CD4-positive, CD25-positive, alpha-beta regulatory T cell (primary cell): ENCODE measurements at places on chromosomes 13 and 19. TPM values are rescaled to one million over a fixed set of nuclear protein-coding genes. Genes with fewer than 3 reads are reported as not detected.

- no peak overlapping the region for H3K4me3 ChIP-seq
Observed at GRCh38 chr13:40553356-40553755, 113.1 kb downstream of the FOXO1 start.

- no peaks in the 10 kb centered on the region for H3K36me3 ChIP-seq
- H3K4me1 ChIP-seq: peaks cover 8% of the 10 kb centered on the region
- H3K27me3 ChIP-seq: peaks cover 20% of the 10 kb centered on the region
Observed at GRCh38 chr13:28533125-28533436, 38.2 kb upstream of the FLT1 start.

DNA sequence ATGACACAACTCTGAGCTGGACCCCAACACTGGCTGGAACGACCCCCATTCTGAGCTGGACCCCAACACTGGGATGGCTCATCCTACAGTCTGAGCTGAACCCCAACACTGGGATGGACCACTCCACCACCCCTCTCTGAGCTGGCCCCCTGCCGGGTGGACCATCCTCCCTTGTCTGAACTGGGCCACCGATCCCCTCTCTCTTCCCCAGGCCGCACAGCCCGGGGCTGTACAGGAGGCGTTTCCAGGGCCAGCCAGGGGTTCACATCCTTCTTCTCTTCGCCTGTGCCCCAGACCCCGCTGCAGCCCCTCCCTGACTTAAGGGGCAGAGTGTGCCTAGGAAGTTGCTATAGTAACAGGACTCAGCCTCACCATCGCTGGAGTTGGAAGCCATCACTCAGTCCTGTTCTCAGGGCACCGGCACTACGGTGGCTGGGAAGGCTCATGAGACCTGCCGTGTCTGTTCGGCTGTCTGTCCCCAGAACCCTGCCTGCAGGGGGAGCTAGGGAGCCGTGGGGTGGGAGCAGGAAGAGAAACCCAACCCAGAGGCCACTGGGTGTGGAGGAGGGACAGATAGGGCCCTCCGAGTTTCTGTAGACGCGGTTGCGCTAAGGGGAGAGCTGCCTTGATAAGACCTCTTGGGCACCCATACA lies 3.7 kb downstream of the PRKACA start:
- DNase-seq: peak; percentile 30
- no peak overlapping the region for H3K27ac ChIP-seq
- peaks cover 51% of the 10 kb centered on the region for H3K4me1 ChIP-seq
- no peaks in the 10 kb centered on the region for H3K27me3 ChIP-seq
- no peak overlapping the region for H3K4me3 ChIP-seq

- H3K27me3 ChIP-seq: no peaks in the 10 kb centered on the region
- no peak for DNase-seq
- H3K4me1 ChIP-seq: no peaks in the 10 kb centered on the region
- H3K4me3 ChIP-seq: no peak overlapping the region
- H3K27ac ChIP-seq: no peak overlapping the region
Observed at GRCh38 chr13:79141082-79141481, 265.0 kb downstream of the RBM26 start.

DNA sequence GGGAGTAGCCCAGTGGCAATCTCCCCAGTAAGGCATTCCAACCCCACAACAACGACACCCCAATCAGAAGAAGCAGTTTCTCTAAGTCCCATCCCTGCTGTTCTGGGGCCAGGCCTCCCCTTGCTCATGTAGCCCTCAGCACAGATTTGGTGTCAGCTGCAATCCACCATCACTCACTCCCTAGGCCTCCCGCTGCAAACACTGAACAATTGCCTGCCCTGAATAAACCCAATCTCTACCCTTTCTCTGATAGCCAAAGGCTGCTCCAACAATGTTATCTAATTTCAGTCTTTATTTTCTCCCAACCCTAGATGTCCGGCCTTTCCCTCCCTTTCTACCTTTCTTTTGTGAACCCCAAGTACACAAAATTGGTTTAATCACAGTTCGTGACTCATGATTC lies 5.6 kb upstream of the SOX21 start:
- no peak overlapping the region for H3K27ac ChIP-seq
- DNase-seq: no peak
- no peak overlapping the region for H3K4me3 ChIP-seq
- H3K4me1 ChIP-seq: peaks cover 3% of the 10 kb centered on the region
- no peaks in the 10 kb centered on the region for H3K36me3 ChIP-seq
- H3K27me3 ChIP-seq: peaks cover 22% of the 10 kb centered on the region

The HMG20B gene
- 47.8 TPM for total RNA-seq

The CRTC1 gene
- total RNA-seq: 20.2 TPM

DNA sequence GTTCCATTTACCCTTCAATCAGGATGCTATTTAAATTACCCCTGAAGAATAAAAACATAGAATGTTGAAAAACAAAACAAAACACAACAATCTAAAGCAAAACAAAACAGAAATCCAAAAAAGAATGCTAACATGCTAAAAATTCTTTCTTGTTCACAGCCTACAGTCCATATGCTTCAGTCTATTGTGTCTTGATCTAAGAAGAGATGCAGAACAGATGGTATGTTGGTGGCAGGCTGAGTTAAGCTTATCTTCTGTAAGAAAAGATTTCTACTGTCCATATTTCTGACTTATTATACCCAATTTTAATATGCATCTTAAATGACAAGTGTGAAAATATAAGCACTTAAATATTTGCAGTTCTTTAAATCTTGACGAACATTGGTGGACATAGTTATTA lies 356.1 kb upstream of the SLITRK1 start:
- H3K36me3 ChIP-seq: no peaks in the 10 kb centered on the region
- H3K4me3 ChIP-seq: no peak overlapping the region
- H3K27ac ChIP-seq: no peak overlapping the region
- DNase-seq: no peak
